ENCODE measurements at places on chromosomes 5 and 9.

GRCh38 chr9:81363916-81364480 lies 325.3 kb downstream of the TLE1 start:
- DNase-seq: no peak

DNA sequence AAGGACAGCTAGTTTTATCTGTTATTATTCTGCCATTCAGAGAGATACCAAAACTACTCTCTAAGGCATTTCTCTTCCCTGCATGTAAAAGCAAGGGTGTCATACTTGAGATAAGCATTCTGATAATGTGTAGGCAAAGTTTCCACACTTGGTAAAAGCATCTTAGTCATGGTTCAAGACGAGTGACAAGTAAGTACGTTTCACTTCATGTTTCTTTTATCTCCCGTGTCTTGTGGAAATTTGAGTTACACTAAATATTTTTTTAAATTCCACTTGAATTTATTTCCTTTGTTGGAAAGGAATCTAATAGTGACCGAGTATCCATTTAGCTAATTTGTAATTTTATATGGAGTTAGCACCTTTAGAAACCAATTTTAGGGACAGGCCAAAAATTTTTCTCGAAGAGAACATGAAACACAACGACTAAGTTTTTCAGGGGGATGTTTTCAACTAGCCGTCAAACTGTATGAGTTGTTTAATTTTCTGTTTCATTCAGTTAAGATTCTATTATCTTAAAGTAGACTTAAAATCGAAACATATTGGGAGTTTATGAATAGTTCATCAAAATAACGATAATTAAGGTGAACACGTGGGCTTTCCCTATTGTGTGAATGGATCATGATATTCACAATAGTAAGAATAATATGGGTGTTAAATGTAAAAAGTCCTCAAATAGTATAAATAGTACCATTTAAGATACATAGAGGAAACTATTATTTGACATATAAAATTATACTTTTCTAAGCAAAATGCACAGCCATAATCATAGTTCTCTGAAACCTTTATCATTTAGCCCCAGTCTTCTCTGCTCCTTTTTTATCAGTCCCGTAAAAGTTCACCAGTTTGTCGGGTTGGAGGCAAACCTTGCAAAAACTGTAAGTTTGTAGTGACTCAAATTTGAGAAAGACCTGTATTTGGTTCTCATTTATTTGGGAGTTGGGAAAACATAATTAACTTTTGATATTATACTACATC lies 1.6 kb downstream of the RFESD start:
- DNase-seq: no peak

GRCh38 chr9:2771087-2771486 lies 53.8 kb downstream of the KCNV2 start:
- DNase-seq: no peak

DNA sequence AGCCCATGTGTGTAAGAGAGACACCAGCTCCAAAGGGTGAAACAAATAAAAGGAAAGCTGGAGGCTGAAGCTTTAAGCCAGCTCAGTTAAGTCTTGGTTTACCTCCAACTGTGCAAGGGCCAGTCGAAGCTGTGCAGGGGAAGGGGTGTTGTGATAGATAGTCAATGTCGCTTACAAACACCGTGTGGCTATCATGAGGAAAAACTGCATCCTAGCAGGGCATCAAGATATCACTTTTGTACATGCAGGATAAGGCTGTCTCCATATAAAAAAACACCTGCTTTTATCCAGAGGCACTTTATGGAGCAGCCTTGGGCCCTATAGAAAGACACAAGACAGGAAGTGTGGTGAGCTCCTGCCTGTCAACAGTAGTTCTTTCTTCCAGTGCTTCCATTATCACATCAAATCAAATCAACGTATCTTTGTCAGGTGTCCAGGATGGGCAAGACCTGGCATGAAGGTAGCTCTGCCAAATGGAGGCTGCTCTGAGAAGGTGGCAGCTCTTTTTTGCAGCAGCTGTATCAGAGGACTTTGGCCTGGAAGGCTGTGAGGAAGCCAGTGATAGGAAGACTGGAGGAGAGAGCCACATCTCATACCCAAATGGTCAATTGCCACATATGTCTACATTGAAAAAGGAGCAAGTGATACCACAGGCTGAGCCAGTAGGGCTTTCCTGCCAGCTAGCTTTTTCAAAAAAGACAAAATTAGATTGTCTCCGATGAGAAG lies 29.3 kb upstream of the SELENOP start:
- DNase-seq: no peak

DNA sequence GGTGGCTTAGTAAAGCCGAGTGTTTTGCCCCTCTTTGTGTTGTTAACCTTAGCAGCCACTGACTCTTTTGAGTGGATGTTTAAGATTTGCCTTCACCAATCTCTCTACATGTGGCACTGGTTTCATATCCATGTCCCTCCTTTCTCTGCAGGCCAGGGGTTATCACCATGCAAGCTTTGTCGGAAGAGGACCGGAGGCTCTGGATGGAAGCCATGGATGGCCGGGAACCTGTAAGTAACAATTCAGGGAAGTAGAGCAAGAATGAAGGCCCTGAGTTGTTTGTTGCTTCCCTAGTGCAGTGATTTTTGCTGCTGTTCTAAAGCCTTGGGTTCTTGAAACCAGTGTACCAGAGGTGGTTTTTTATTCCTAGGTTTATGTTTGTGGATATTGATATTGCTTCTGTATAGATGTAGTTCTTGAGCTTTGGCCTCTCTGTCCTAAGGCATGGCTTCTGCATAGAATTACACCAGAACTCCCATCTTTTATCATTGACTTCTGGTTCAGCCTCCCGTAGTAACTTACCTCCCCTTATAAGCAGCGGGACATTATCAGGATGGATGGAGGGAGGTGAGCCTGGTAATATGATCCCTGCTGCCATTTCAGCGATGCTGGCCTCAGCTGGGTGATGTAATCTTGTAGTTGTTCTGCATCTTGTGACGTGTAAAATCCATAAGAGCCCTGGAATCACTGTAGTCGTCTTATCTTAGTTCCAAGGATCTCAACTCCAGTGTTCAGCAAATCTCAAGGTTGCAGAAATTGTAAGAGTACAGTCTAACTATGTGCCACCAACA lies 161.9 kb downstream of the ARHGAP26 start:
- DNase-seq: no peak

DNA sequence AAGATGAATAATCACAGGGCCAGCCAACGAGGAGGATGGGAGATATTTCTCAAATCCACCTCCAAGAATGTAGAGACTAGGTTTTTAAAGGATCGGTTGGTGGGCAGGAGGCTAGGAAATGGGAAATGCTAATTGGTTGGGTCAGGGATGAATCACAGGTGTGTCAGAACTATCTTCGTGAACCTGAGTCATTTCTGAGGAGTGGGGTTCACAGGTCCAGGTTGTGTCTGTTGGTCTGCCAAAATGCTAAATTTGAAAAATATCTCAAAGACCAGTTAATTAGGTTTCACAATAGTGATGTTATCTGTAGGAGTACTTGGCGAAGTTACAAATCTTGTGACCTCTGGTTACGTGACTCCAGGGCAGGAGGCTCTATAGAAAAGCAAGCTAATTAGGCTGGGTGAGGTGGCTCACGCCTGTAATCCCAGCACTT lies 2.6 kb upstream of the PLAA start:
- DNase-seq: no peak

GRCh38 chr5:16492398-16493140 lies 27.0 kb upstream of the ZNF622 start:
- no peak for DNase-seq

DNA sequence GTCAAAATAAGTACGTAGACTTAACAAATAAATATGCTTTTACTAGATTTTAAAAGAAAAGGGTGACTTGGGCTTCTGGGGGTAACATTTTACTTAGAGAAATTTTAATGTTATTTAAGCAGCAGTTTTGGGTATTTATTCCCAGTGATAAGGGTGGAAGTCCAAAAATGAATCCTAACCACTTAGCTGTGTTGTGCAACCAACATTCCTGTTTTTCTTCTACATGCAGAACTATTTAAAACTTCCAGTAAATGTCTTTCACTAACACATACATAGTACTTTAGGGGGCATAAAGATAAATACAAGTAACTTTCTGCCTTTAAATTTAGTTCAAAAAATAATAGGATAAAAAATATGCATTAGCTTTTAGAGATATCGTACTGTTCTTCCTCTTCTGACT lies 436.7 kb downstream of the CTNND2 start:
- DNase-seq: no peak
